ENCODE measurements at places on chromosomes 12 and 14.
A peak's percentile ranks its signal among the peaks of the same experiment; 100 is the strongest.

DNA sequence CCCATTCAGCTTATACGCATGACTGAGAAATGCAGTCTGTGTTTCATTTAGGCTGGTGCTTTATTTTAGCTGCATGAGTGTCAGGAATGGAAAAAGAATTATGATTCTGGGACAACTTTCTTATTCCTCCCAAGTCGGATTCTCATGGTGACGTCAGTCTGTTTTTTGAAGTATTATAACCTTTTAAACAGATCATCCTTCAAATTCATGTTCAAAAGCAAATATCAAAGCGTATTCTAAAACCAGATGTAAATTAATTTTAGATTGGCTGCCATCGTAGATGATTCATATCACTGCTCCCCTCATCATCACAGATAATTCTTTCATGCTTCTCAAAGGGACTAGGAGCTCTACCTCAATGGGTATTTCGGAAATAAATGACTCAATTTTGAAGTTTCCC lies 15.0 kb downstream of the FNTB start:
- no peak for DNase-seq

DNA sequence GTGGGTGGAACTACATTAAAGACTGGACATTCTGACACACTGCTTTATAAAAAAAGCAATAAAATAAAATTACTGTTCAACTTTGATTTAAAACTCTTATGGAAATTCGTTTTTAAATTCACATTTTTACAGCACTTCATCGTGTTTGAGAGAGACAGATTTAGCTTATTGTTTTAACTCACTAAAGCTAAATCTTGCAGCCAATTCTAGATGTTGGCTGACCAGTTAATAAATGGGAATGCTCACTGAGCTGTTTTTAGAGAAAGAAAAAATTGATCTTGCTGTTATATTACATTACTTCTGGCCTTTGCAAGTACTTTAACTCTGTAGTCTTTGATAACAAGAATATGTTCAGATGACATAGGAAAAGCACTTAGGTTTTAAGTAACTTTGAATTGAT lies 157.1 kb downstream of the PLCZ1 start:
- DNase-seq = no peak

DNA sequence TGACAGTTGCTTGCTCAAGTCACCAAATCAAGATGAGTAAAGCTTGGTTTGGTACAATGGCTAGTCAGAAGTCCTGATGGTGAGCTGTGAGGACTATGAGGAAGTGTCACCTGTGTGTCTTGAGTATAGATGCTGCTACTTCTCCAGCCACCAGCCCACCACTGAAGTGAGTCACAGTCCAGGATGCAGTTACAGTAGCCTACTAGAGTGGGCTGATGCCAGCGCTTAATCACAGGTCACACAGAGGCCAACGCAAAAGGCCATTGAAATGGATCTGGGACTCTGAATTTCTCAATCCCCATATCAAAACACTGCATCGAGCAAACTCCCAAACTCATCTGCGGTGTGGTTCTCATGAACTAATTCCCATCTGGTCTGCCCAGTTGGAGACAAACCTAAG lies 223.1 kb downstream of the ANO6 start:
- no peak for DNase-seq

GRCh38 chr12:67772267-67773169 lies 124.0 kb downstream of the DYRK2 start:
- peak; percentile 96 for DNase-seq

GRCh38 chr12:51749986-51750317 lies 98.6 kb downstream of the FIGNL2 start:
- no peak for DNase-seq

GRCh38 chr12:102052192-102053061 lies 9.4 kb downstream of the WASHC3 start:
- DNase-seq = peak; percentile 62

GRCh38 chr14:54646626-54647025 lies 79.7 kb downstream of the SAMD4A start:
- DNase-seq = no peak

GRCh38 chr12:93225094-93225493 lies 152.6 kb upstream of the NUDT4 start:
- no peak for DNase-seq

- DNase-seq = peak; percentile 79
Measured at GRCh38 chr14:105478398-105479251, 4.0 kb downstream of the CRIP2 start.

DNA sequence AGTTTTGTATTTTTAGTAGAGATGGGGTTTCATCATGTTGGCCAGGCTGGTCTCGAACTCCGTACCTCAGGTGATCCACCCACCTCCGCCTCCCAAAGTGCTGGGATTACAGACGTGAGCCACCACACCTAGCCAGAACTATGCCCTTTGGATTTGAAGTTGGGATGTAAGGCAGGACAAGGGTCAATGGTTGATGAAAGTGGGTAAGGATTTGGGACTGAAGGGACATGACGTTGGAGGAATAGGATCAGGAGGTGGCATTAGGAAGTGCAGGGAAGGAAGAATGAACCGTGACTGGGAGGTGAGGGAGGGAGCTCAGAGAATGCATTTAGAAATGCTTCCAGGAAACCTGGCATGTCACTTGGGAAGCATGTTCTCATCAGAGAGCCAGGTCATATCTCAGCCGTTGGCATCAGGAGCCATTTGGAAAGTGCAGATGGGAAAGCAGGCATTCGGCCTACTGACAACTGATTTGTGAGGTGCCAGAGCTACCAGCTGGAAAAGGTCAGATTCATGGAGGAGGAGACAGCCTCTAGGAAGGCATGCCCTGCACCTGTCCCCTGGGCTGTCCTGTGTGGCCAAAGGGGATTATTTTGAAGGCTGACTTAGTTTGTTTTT lies 2.2 kb downstream of the CRADD start:
- DNase-seq = no peak

GRCh38 chr12:62128175-62128975 lies 131.8 kb upstream of the USP15 start:
- DNase-seq = no peak

- DNase-seq = no peak
Measured at GRCh38 chr14:85438481-85438942, 91.4 kb upstream of the FLRT2 start.

- peak; percentile 51 for DNase-seq
Measured at GRCh38 chr14:64698903-64699302, 5.3 kb upstream of the PLEKHG3 start.

GRCh38 chr12:509500-509899 lies 49.8 kb downstream of the B4GALNT3 start:
- DNase-seq = peak; percentile 91

DNA sequence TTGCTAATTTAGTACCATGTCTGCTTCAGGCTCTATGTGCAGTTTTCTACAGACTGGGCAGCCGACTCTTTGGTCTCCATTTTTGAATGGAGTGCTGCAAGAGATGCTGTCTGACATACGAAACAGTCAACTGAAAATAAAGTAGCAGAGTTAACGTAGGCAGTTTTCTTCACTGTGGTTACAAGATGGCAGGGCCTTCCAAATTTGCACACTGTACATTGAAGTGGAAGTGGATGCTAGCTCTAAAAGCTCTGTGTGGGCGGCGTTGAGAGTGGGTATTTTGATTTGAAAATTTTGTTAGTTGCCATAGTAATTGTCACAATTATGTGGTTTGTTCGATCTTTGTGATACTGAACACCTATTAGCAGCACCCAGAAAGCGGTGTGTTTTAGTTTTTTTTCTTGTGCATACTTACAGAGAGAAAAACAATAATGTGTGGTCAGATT lies 154.9 kb upstream of the ATP2B1 start:
- no peak for DNase-seq
